ENCODE measurements at places on chromosomes 5 and 9. TPM values are rescaled to one million over a fixed set of nuclear protein-coding genes. Genes with fewer than 3 reads are reported as not detected.

Gene LCN15
- not detected for total RNA-seq

Gene SLC25A2
- total RNA-seq = 0.28 TPM

- DNase-seq = no peak
- H3K4me3 ChIP-seq = no peak overlapping the region
- no peak overlapping the region for H3K27ac ChIP-seq
- no peaks in the 10 kb centered on the region for H3K27me3 ChIP-seq
- no peaks in the 10 kb centered on the region for H3K4me1 ChIP-seq
These were observed 58.8 kb upstream of the TMEM171 start for GRCh38 chr5:73061593-73061992.

Gene GLRA1
- total RNA-seq = not detected

Gene PLPP6
- total RNA-seq = 5.6 TPM

- no peak overlapping the region for H3K4me3 ChIP-seq
- no peaks in the 10 kb centered on the region for H3K36me3 ChIP-seq
These were observed 6.9 kb downstream of the GMCL2 start for GRCh38 chr5:178180141-178180863.

DNA sequence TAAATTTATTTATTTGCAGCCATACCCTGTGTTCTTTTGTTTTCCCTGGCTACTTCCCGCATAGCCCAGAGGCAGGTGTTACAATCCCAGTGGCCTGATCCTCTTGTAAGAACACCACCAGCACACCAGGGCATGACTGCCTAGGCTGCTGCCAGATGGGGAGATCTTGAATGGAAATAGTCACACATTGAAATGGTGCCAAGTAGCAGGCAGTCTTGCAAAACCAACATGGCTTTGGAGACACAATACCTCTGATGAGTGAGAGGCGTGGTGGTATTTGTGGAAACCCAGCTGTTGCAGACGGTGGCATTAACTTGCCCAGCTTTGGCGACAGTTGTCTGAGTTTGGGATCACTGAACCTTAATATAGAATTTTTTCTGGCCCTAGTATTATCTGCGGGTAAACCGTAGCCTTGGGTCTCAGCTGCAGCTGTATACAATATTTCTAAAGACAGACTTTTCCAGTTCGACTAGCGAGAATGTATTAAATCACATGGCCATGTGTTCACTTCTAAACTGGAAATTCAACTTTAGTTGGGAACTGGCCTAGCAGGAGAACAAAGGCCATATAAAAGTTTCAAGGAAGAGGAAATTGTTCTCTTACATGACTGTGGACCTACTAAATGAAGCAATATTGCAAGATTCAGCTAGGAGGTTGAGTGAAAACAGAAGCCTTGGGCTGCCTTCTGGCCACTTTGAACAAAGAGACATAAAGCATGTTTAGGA is 277.0 kb downstream of the SMARCA2 start:
- H3K27ac ChIP-seq = no peak overlapping the region
- H3K4me1 ChIP-seq = no peaks in the 10 kb centered on the region
- H3K36me3 ChIP-seq = no peaks in the 10 kb centered on the region
- no peaks in the 10 kb centered on the region for H3K27me3 ChIP-seq
- no peak for DNase-seq
- no peak overlapping the region for H3K4me3 ChIP-seq

DNA sequence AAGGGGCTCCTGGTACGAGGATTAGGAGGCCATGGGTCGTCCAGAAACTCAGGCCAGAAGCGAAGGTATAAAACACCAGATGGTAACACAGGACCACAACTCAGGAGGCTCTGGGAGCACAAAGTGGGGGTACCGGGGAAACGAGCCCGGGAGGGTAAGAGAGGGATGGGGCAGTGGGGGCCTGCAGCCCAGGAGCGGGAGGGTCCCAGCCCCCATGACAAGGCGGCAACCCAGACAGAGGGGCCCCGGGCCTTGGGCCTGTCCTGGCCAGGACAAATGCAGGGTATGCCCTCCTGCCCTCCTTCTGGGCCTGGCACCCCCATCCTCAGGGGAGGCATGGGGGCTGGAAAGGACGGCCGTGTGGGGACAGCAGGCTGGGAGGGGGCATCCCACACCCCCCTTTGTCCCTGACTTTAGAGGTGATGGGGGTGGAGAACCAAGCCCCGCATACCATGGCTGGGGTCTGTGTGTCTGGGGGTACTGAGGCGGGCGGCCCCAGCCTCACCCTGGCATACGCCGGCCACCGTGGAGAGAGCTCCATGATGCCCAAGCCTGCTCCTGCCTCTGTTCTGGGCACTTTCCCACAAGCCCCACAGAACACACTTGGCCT is 47.0 kb upstream of the EXOC3 start:
- no peak overlapping the region for H3K27ac ChIP-seq
- no peak overlapping the region for H3K4me3 ChIP-seq
- H3K4me1 ChIP-seq = no peaks in the 10 kb centered on the region
- H3K36me3 ChIP-seq = no peaks in the 10 kb centered on the region
- no peaks in the 10 kb centered on the region for H3K27me3 ChIP-seq
- no peak for DNase-seq

DNA sequence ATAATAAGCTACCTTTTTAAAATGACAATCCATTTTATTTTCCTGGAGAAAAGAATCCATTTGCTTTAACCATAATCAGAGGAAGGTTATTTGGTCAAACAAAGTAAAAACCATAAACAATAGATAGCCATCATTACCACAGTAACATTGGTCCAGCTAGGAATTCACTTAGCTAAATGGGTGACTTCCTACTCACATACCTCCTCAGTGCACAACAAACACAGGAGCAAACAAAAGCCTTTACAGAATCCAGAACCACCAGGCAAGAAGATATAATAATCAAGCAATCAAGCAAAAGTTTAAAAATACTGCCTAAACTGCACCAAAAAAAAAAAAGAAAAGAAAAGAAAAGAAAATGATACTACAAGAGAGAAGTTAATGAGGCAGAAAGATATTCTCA is 949 bp upstream of the IFNK start:
- H3K27ac ChIP-seq = no peak overlapping the region
- H3K4me1 ChIP-seq = peaks cover 8% of the 10 kb centered on the region
- no peaks in the 10 kb centered on the region for H3K36me3 ChIP-seq
- no peaks in the 10 kb centered on the region for H3K27me3 ChIP-seq
- no peak for DNase-seq
- H3K4me3 ChIP-seq = no peak overlapping the region

GRCh38 chr9:87428659-87429058 is 69.0 kb upstream of the DAPK1 start:
- no peaks in the 10 kb centered on the region for H3K27me3 ChIP-seq
- no peak overlapping the region for H3K4me3 ChIP-seq
- no peak overlapping the region for H3K27ac ChIP-seq
- H3K4me1 ChIP-seq = no peaks in the 10 kb centered on the region
- H3K36me3 ChIP-seq = no peaks in the 10 kb centered on the region

DNA sequence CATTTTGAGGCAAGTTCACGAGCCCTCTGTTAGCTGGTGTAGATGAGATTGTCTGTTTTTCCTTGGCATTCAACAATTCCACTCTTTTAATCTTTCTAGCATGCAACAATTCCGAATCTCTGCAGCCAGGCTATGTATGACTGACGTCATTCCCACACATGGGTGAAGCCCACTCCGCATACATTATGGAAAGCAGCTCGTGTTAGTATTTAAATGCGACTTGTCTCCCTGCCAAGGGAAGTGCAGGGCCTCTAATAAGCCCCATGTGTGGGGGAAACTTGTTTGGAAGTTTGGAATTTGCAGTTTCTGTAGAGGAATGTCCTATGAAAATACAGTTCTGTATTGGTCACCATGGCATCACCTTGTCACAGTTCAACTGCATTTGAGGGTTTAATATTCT is 146.0 kb upstream of the FBXL7 start:
- no peaks in the 10 kb centered on the region for H3K27me3 ChIP-seq
- H3K27ac ChIP-seq = no peak overlapping the region
- no peaks in the 10 kb centered on the region for H3K36me3 ChIP-seq
- no peaks in the 10 kb centered on the region for H3K4me1 ChIP-seq
- DNase-seq = no peak

Gene PCDHGB6
- total RNA-seq = 15.6 TPM

GRCh38 chr5:885529-885928 is 7.1 kb downstream of the BRD9 start:
- no peaks in the 10 kb centered on the region for H3K4me1 ChIP-seq
- H3K4me3 ChIP-seq = no peak overlapping the region
- H3K27me3 ChIP-seq = no peaks in the 10 kb centered on the region
- no peaks in the 10 kb centered on the region for H3K36me3 ChIP-seq
- H3K27ac ChIP-seq = no peak overlapping the region

GRCh38 chr5:111680737-111681413 is 76.1 kb downstream of the NREP start:
- peak; percentile 67 for DNase-seq
- H3K27me3 ChIP-seq = no peaks in the 10 kb centered on the region
- peak overlapping the region; percentile 69 for H3K27ac ChIP-seq
- H3K4me3 ChIP-seq = no peak overlapping the region
- H3K36me3 ChIP-seq = no peaks in the 10 kb centered on the region

- no peaks in the 10 kb centered on the region for H3K4me1 ChIP-seq
- H3K36me3 ChIP-seq = no peaks in the 10 kb centered on the region
- H3K27ac ChIP-seq = no peak overlapping the region
- H3K27me3 ChIP-seq = no peaks in the 10 kb centered on the region
- no peak for DNase-seq
These were observed 234.8 kb upstream of the WWC1 start for GRCh38 chr5:168056499-168057182.

DNA sequence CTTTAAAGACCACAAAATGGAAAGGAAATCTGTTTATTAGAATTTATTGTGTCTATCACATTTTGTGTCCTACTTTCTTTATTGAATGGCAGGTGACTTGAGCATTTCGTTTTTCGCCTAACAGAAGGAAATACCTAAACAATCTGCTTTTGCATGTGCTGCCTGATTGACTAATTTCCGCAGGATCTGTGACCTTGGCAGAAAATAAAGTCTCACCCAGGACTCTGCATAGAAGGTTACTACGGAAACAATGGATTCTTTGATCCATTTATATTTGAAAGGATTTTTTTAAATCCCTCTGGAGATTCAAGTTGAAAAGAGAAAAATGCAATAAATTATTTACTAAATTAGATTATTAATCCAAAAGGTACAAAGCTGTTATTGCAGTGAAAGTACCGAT is 61.0 kb upstream of the CAST start:
- no peak overlapping the region for H3K27ac ChIP-seq
- H3K4me3 ChIP-seq = no peak overlapping the region
- no peak for DNase-seq
- H3K4me1 ChIP-seq = no peaks in the 10 kb centered on the region
- H3K36me3 ChIP-seq = no peaks in the 10 kb centered on the region

Gene HRH2
- total RNA-seq = 4.4 TPM

GRCh38 chr5:140671472-140672125 is 1.8 kb downstream of the DND1 start:
- no peaks in the 10 kb centered on the region for H3K4me1 ChIP-seq
- H3K27me3 ChIP-seq = no peaks in the 10 kb centered on the region
- H3K27ac ChIP-seq = no peak overlapping the region
- no peak overlapping the region for H3K4me3 ChIP-seq
- H3K36me3 ChIP-seq = no peaks in the 10 kb centered on the region

GRCh38 chr9:3939820-3940219 is 360.0 kb downstream of the GLIS3 start:
- H3K27ac ChIP-seq = no peak overlapping the region
- no peaks in the 10 kb centered on the region for H3K4me1 ChIP-seq
- no peaks in the 10 kb centered on the region for H3K27me3 ChIP-seq
- no peak overlapping the region for H3K4me3 ChIP-seq

Gene IFNB1
- total RNA-seq = not detected
